Right ventricle myocardium inferior (tissue), 1 donor: ENCODE measurements at places on chromosomes 2 and 18.

GRCh38 chr2:201151127-201151981 is 31.6 kb upstream of the CASP10 start:
- DNase-seq: no peak

DNA sequence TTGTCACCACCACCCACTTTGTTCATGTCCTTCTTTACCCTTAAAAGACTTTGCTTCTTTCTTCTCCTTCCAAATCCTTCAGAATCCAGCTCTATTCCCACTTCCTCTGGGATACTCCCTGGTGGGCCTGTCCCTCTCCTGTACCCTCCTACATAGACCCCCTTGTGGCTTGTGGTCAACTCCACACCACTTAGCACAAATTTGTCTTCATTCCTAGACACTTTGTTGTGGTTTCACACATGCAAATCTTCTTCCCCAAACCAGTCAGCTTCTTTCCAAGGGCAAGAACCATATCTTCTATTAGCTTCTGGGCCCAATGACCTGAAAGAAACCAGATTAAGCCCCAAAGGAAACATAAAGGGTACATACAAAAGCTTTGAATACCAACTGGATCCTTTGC is 342.4 kb downstream of the TNS1 start:
- no peak for DNase-seq

DNA sequence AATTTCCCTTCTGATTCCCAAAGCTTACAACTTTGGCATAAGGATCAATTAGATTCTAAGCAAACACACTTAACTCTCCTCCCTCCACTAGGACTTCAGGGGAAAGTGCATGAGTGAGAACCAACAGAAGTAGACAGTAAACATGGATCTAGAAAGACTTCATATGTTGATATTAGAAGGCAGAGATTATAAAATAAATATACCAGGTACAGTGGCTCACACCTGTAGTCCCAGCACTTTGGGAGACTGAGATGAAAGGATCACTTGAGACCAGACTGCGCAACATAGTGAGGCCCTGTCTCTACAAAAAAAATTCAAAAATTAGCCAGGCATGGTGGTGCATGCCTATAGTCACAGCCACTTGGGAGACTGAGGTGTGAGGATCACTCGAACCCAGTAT is 15.9 kb downstream of the NBEAL1 start:
- no peak for DNase-seq

GRCh38 chr18:14914771-14915170 is 166.8 kb downstream of the ANKRD30B start:
- no peak for DNase-seq

DNA sequence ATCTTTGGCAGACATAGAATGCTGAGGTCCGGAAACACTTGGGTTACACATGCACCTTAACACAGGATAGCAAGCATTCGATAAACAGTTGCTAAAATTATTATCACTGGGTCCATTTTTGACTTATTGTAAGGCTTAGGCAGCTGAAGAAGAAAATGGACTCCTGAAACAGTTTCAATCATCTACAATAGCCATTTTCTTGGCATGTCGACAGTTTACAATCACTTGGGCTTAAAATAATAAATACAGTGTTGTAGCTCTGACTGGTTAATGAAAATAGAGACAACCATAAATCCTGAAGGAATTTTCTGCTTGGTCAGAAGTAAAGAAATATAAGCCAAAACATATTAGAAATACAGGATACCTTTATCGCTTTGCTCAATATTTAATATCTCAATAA is 169.2 kb downstream of the XIRP2 start:
- no peak for DNase-seq

GRCh38 chr18:3463051-3463450 is 13.1 kb downstream of the TGIF1 start:
- no peak for DNase-seq

GRCh38 chr2:187129868-187130267 is 280.9 kb upstream of the ZSWIM2 start:
- DNase-seq: no peak

GRCh38 chr2:234994438-234995321 is 42.9 kb downstream of the SH3BP4 start:
- no peak for DNase-seq

DNA sequence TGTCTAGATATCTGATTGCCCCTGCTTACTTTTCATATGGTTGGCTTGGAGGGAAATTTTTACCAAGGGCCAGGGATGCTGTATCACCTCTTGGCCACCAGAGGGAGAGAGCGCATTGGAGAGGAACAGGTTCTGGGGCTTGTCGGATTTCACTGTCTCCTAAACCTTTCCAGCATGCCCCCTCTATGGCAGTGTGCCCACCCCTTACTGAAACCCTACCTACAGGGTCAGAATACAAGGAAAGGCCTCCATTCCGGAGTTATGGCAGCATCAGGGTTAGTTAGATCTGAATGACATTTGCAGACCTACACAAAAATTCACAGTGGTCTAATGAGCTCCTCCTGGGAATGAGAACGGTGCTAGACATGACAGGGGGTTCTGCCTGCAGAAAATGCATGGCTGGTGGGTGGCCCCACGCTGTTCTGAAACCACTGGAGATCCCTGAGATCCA is 5.8 kb downstream of the SLC14A2 start:
- DNase-seq: no peak

GRCh38 chr2:72925328-72925943 is 8.1 kb downstream of the EMX1 start:
- DNase-seq: no peak

- DNase-seq: no peak
These were observed 34.0 kb downstream of the TTLL4 start for GRCh38 chr2:218744615-218745014.

DNA sequence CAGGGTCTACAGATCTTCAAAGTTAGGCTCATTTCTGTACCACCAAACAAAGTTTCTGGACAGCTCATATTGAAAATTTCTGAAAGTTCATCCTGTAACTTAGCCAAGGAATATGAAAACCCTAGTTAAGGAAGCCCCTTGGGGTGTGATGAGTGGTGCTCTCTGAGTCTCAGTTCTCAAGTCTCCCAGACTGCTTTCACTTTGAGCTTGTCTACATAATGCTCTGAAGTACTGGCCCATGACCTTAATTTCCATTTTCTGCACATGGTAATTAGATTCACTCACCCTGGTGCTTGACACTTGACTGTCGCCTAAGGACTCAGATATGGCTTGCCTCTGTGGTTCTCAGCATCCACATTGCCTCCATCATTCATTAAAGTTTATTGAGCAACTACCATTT is 51.7 kb upstream of the SATB2 start:
- no peak for DNase-seq
